ENCODE measurements at places on chromosomes 11 and 22. TPM values are rescaled to one million over a fixed set of nuclear protein-coding genes. Genes with fewer than 3 reads are reported as not detected.

Gene PDXP
- total RNA-seq = 18.0 TPM

Gene HEPN1
- total RNA-seq = not detected

Gene SCGB2A2
- total RNA-seq = not detected

Gene PDGFB
- total RNA-seq = 273 TPM

Gene DDI1
- total RNA-seq = not detected

Gene HBE1
- total RNA-seq = not detected

Gene MRE11
- 22.0 TPM for total RNA-seq

Gene FBLN1
- 4.0 TPM for total RNA-seq

Gene OR2AG2
- total RNA-seq = 0.46 TPM

Gene ARVCF
- 105 TPM for total RNA-seq

Gene RASL10A
- 1.9 TPM for total RNA-seq

Gene TEX54
- total RNA-seq = not detected

Gene CYTH4
- not detected for total RNA-seq

Gene ABCC8
- total RNA-seq = not detected

Gene PKDREJ
- not detected for total RNA-seq
